HTR-8/SVneo (cell line): ENCODE measurements at places on chromosomes 12 and 14.

DNA sequence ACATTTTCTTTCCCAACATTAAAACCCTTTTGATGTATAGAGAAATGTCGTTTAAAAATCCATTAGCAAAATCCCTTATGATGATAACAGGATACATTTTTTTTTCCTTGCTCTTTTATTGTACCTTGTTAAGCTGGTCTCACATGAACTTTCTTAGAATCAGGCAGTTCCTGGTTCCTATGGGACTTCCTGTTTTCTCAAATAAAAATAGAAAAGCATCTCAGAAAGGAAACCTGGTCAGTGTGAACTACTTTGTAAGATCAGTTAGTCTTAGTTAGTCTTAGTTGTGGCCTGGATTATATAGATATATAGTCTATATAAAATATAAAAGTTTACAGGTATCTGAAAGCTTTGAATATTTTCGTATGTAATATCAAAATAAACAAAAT, 40.3 kb downstream of the LEMD3 start:
- no peak for DNase-seq

GRCh38 chr12:30197392-30198057, 413.8 kb upstream of the TMTC1 start:
- no peak for DNase-seq

DNA sequence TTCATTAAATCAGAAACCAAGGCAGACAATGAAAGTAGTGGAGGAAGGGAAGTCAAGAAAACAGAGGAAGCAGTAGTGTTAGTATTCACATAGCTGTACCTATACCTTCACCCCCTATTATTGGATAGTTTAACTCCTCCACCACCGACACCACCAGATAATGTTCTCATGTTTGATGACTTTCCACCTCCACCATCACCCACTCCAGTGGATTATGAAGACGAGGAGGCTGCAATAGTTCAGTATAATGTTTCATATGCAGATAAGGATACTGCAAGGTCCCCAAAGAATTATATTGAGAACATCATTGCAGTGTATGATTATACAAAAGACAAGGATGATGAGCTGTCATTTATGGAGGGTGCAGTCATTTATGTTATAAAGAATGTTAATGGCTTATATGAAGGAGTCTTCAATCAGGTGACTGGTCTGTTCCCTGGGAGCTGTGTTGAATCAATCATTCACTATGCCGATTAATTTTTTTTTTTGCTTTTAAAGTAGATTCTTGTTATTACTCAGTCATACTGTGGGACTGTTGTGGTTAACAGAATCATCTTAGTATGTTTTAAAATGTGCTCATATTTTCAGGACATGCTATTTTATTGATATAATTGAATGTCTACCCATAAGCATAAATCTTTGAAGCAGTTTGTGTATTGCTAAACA, 32.2 kb upstream of the KTN1 start:
- DNase-seq: no peak

DNA sequence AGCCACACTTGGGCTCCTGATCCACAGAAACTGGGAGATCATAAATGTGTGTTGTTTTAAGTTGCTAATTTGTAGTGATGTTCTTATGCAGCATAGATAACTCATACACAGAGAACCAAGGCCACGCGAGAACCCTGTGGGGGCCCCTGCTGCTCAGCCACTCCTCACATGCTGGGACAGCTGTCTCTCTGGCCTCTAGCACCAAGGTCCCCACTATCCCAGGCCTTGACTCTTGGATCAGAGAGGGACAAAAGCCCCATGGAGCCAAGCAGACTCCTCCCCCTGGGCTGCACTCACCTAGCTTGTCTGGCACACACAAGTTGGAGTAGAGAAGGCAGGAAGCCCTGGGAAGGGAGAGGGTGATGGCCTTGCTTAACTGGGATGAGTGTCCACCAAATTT, 11.3 kb downstream of the PLD4 start:
- no peak for DNase-seq

DNA sequence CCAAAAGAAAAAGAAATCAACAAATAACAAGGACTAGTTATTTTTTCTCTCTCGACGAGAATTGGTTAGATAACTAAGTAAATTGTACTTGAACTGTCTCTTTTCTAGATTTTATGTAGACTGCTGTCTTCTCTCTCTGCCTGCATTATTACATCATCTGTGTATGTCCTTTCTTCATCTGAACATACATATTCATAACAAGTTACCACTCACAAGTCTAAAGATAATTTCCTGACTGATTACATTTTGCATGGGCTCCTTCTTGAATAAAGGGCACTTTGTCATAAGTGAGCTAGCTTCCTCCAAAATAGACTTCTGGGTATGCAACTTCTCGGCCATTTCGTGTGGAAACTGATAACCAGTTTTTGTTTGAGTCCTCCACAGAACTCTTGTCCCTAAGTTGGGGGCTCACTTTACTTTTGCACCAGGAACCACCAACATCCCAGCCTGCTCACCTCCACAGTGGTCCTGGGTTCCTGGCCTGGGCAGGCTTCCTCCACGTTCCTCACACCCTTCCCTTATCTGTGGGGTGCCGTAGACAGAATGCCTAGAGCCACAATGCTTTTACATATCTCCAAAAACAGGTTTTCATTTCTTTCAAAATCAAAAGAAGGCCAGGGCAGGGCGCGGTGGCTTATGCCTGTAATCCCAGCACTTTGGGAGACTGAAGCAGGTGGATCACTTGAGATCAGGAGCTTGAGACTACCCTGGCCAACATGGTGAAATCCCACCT, 6.2 kb upstream of the DDX47 start:
- DNase-seq: no peak

- peak; percentile 81 for DNase-seq
These were observed 15.8 kb upstream of the TMEM30B start for GRCh38 chr14:61296719-61297502.

DNA sequence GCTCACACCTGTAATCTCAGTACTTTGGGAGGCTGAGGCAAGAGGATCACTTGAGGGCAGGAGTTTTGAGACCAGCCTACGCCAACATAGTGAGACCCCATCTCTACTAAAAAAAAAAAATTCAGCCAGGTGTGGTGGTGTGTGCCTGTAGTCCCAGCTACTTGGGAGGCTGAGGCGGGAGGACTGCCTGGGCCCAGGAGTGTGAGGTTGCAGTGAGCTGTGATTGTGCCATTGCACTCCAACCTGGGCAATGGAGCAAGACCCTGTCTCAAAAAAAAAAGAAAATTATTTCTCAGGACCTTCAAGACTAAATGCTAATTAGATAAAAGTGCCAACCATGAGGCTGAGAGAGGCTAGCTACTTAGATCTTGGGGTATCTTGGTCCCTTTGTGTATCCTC, 23.5 kb downstream of the OTUB2 start:
- DNase-seq: no peak
